Activated T-helper 2 cell treated with anti-CD3 and anti-CD28 coated beads, Interferon-gamma antibody, Interleukin-2, Interleukin-4, amounts not matched to agents 10 μg/mL and 5 μg/mL and 100 μg/mL, durations not matched to agents 14 hours and 24 hours and 36 hours (primary cell): ENCODE measurements at places on chromosomes 12 and 14.

DNA sequence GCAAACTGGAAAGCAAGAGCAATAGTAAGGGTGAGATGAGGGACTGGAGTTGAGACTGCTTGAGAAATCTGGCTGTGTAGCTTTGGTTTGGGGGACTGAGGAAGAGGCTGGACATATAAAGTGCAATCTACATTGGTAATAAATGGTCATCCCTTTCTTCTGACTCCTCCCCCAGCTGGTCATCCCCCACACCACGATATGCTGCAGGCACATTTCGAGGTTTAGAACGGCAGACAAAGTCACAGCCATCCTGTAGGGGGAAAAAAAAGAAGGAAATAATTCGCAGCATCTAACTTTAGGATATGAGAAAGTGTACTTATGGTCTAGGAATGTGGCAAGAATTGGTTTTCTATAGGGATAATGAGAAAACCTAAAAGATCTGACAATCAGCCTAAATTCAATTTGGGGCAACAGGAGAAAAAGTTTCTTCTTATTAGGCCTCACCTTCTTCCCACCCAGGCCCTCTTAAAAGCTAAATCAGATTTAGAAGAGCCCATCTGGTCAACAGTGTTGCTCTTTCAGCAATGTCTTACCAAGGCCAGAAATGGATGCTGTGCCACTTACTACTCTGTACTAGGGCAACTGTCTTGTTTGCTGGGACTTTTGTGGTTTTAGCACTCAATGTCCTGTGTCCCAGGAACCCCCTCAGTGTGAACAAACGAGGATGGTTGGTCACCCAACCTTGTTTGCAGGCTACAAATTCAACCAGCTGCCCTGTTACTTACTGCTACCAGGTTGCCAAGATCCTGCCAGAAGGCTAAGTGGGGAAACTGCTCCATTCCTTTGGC is 7.6 kb downstream of the M6PR start:
- peaks cover 59% of the 10 kb centered on the region for H3K36me3 ChIP-seq
- H3K27ac ChIP-seq: no peak overlapping the region
- H3K4me3 ChIP-seq: no peak overlapping the region
- no peaks in the 10 kb centered on the region for H3K27me3 ChIP-seq

GRCh38 chr12:115973968-115974724 is 303.3 kb downstream of the MED13L start:
- peaks cover 48% of the 10 kb centered on the region for H3K36me3 ChIP-seq
- no peak overlapping the region for H3K27ac ChIP-seq
- no peak for DNase-seq
- H3K4me3 ChIP-seq: no peak overlapping the region
- H3K4me1 ChIP-seq: no peaks in the 10 kb centered on the region

GRCh38 chr14:97827746-97828145 is 1030.6 kb downstream of the VRK1 start:
- H3K27ac ChIP-seq: no peak overlapping the region
- H3K36me3 ChIP-seq: peaks cover 9% of the 10 kb centered on the region
- peaks cover 6% of the 10 kb centered on the region for H3K27me3 ChIP-seq
- H3K4me3 ChIP-seq: no peak overlapping the region
- H3K4me1 ChIP-seq: peaks cover 3% of the 10 kb centered on the region

DNA sequence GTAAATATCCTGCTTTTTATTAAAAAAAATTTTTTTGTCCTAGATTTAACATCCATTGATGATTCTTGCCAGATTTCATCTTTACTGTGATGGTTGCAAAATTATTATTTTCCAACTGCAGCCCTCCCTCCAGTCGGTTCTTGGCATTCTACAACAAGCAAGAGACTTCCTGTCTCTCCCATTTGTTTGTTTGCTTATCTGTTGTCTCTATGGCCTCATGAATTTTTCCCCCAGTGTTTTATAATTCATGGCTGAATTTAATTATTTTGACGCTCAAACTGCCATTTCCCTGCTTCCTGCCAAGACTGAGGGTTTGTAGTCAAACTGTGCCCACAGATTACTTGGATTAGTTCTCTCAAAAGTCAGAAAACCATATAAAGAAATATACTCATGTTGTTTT is 25.9 kb downstream of the CGRRF1 start:
- peaks cover 4% of the 10 kb centered on the region for H3K4me1 ChIP-seq
- H3K27me3 ChIP-seq: no peaks in the 10 kb centered on the region
- H3K4me3 ChIP-seq: no peak overlapping the region
- no peak for DNase-seq

DNA sequence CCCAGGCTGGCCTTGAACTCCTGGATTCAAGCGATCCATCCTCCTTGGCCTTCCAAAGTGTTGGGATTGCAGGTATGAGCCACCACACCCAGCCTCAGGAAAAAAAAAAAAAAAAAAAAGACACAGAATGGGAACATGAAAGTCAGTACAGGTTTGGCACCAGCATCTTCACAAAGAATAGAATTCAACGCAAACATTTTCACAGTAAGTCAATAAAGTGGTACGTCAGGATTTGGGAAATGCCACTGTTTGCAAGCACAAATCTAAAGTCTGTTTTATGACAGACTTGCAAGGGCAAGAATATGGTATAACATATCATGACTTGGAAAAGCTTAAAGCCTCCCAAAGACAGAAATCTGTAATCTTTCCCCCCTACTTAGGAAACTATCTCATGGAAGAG is 34.9 kb upstream of the WDR89 start:
- peaks cover 14% of the 10 kb centered on the region for H3K36me3 ChIP-seq
- H3K27ac ChIP-seq: no peak overlapping the region
- H3K4me3 ChIP-seq: no peak overlapping the region
- DNase-seq: no peak
- H3K4me1 ChIP-seq: peaks cover 8% of the 10 kb centered on the region

DNA sequence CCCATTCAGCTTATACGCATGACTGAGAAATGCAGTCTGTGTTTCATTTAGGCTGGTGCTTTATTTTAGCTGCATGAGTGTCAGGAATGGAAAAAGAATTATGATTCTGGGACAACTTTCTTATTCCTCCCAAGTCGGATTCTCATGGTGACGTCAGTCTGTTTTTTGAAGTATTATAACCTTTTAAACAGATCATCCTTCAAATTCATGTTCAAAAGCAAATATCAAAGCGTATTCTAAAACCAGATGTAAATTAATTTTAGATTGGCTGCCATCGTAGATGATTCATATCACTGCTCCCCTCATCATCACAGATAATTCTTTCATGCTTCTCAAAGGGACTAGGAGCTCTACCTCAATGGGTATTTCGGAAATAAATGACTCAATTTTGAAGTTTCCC is 15.0 kb downstream of the FNTB start:
- peaks cover 47% of the 10 kb centered on the region for H3K4me1 ChIP-seq
- no peak overlapping the region for H3K4me3 ChIP-seq
- no peak for DNase-seq
- no peak overlapping the region for H3K27ac ChIP-seq
- no peaks in the 10 kb centered on the region for H3K27me3 ChIP-seq

DNA sequence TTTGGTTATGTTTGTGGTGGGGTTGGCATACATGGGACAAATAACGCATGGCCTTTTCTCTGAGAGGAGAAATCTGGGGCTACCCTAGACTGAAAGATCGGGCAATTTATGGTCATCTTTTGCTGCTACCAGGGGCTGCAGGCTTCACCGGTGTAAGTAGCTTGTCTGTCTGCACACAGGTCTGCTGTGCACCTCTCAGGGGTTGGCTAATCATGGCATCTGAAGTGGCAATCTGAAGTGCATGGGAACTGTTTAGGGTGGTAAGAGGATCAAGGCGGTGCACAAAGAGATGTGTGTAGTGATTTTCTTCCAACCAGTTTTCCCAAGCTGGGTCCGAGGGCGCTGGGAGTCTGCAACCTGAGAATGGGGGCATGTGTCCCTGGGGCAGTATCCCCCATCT is 141.3 kb downstream of the EMP1 start:
- peaks cover 2% of the 10 kb centered on the region for H3K4me1 ChIP-seq
- no peaks in the 10 kb centered on the region for H3K36me3 ChIP-seq
- peaks cover 25% of the 10 kb centered on the region for H3K27me3 ChIP-seq
- no peak for DNase-seq
- no peak overlapping the region for H3K27ac ChIP-seq
- H3K4me3 ChIP-seq: no peak overlapping the region

GRCh38 chr14:104972301-104973134 is 5.7 kb downstream of the AHNAK2 start:
- H3K36me3 ChIP-seq: no peaks in the 10 kb centered on the region
- no peak for DNase-seq
- H3K27me3 ChIP-seq: peaks cover 6% of the 10 kb centered on the region
- H3K4me3 ChIP-seq: no peak overlapping the region
- H3K4me1 ChIP-seq: peaks cover 3% of the 10 kb centered on the region

DNA sequence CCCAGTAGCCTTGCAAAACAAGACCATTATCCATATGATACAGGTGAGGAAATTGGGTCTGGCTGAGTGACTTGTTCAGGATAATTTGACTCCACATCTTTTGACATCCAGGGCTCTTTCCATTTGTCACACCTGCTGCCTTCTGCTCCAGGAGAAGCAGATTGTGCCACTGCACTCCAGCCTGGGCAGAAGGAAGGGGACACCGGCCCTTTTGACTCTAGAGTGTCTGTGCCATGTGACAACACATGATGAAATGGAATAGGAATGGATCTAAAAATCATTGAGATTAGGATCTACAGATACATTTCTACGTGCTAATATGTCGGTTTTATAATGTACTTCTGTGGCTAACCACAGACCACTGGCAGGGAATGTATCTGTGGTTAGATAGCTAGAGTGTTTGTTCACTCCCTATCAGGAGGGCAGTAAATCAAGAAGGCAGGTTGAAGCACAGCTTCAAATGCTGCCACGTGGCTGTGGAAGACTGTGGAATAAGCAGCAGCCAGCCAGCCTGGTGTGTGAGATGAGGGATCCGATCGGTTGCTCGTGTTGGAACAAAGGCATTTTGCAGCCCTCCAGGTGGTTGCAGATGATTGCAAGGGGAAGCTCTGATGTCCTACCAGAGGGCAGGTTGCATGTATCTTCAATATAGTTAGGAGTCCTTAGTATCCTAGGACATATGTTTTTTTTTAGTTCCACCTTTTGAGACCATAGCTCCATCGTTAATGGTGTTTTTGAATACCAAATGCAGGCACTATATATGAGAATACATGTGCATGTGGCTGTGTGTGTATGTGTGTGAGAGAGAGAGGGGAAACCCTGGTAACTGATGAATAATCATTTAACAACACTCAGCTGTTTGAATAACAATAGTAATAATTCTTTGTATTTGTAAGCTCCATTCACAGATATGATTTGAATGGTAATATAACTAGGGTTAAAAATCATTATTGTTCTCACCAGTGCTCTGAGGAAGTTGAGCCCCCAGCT is 28.6 kb downstream of the EML1 start:
- DNase-seq: no peak
- H3K27ac ChIP-seq: no peak overlapping the region
- peaks cover 50% of the 10 kb centered on the region for H3K27me3 ChIP-seq
- H3K4me1 ChIP-seq: peaks cover 10% of the 10 kb centered on the region
- H3K36me3 ChIP-seq: no peaks in the 10 kb centered on the region
- no peak overlapping the region for H3K4me3 ChIP-seq

DNA sequence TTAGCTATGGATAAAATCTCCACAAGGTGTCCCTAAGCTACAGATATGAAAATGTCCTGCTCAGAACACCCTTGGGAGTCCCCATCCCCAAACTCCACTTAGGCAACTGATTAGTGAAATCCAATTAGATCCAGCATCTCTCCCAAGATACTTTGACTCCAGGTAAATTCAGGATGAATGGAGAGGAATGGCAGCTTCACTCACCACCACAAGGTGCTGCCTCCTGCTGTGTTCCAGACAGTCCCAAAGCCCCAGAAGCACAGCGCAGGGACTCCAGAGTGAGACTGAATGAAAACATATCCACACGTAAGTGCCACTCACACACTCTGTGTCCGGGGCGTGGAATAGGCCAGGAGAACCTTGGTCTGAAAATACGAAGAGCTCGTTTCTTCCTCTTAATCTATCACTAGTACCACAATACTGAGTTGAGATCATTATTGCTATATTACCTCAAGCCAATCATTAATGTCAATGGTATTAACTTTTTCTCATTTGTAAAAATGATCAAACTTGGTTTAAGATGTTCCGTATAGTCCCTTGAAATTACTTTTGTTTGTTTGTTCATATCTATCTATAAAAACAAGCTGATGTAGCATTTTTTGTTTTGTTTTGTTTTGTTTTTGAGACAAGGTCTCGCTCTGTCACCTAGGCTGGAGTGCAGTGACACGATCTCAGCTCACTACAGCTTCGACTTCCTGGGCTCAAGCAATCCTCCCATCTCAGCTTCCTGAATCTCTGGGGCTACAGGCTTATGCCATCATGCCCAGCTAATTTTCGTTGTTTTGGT is 70.0 kb upstream of the BICD1 start:
- no peaks in the 10 kb centered on the region for H3K36me3 ChIP-seq
- no peaks in the 10 kb centered on the region for H3K4me1 ChIP-seq
- no peak overlapping the region for H3K4me3 ChIP-seq
- H3K27me3 ChIP-seq: no peaks in the 10 kb centered on the region

- DNase-seq: no peak
- peaks cover 4% of the 10 kb centered on the region for H3K4me1 ChIP-seq
- H3K27me3 ChIP-seq: no peaks in the 10 kb centered on the region
- H3K36me3 ChIP-seq: peaks cover 10% of the 10 kb centered on the region
Measured at GRCh38 chr12:68768431-68768939, 22.5 kb downstream of the SLC35E3 start.

DNA sequence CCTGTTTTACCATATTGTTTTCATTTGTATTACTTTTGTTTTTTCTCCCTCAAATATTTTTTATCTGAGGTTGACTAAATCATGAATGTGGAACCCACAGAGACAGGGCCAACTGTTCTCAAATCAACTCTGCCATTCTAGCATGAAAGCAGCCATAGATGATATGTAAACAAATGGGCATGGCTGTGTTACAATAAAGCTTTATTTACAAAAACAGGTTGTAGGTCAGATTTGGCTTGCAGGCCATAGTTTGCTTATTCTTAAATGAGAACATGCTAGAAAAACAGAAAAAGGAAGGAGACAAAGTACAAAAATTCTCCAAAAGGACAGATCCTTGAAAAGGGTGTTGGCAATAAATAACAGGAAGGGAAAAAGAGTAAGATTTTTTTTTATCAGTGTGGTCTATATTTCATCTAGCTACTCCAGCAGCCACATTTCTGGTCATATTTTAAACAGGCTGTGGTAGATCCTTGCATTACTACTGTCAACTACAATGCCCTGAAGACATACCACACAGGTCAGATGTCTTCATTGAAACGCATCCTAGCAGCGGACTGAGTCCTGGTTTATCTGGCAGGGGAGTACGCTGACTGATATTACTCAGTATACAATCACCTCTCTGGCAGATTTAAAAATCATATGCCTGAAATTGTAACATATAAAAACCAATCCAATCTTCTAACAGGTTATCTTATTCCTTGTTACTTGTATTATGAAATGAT is 42.9 kb downstream of the SPPL3 start:
- no peak overlapping the region for H3K4me3 ChIP-seq
- no peak for DNase-seq
- no peaks in the 10 kb centered on the region for H3K27me3 ChIP-seq
- H3K36me3 ChIP-seq: peaks cover 22% of the 10 kb centered on the region

GRCh38 chr14:52153939-52154338 is 85.1 kb upstream of the NID2 start:
- no peak overlapping the region for H3K27ac ChIP-seq
- H3K36me3 ChIP-seq: peaks cover 5% of the 10 kb centered on the region
- H3K27me3 ChIP-seq: peaks cover 17% of the 10 kb centered on the region
- H3K4me1 ChIP-seq: peaks cover 22% of the 10 kb centered on the region
- DNase-seq: no peak

- peaks cover 15% of the 10 kb centered on the region for H3K36me3 ChIP-seq
- H3K27ac ChIP-seq: no peak overlapping the region
- no peak overlapping the region for H3K4me3 ChIP-seq
- H3K27me3 ChIP-seq: no peaks in the 10 kb centered on the region
- no peak for DNase-seq
Measured at GRCh38 chr12:121750507-121750955, 38.0 kb downstream of the TMEM120B start.
